ENCODE measurements at places on chromosomes 3 and 15. TPM values are rescaled to one million over a fixed set of nuclear protein-coding genes. Genes with fewer than 3 reads are reported as not detected.

DNA sequence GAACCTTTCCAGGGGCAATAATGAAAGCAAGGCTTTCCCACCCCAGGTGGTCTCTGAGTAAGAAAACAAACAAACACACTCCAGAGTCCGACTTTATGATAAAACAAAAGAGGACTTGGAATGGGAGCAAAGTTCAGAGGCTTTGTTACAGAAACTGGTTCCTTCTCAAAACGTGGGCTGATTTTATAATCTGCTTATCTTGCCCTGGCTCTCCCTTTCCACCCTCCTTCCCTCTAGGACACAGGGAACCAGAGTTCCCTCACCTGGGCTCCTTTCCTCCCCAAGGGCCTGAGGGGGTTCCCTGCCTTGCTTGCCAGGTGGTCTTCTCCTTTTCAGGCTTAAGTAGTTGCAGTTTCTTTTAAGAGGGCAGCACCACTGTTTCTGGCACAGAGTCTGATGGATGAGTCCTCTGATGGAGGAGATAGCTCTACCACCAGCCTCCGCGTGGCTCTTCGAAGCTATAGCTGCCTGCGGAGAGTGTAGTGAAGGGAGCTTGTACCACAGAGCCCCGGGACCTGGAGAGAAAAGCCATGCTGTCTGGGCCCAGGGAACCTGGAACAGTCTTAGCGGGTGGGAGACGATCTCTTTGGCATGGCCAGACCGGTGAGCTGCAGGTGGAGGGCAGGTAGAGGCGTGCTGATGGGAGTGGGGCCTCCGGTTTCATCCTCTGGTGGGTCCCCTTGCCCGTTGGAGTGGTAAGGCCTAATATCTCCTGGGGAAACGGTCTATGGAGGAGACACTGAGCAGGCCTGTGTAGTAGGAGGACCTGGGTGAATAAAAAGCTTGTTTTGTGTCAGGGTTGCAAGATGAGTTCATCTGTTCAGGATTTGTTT, 68.7 kb downstream of the SMAD6 start:
- H3K27me3 ChIP-seq, result peaks cover 19% of the 10 kb centered on the region
- no peak overlapping the region for H3K27ac ChIP-seq
- peaks cover 6% of the 10 kb centered on the region for H3K4me1 ChIP-seq
- no peaks in the 10 kb centered on the region for H3K36me3 ChIP-seq

GRCh38 chr3:42663581-42664437, 10.3 kb downstream of the ZBTB47 start:
- H3K36me3 ChIP-seq, result no peaks in the 10 kb centered on the region
- no peak for DNase-seq
- H3K27me3 ChIP-seq, result no peaks in the 10 kb centered on the region

GRCh38 chr15:55283379-55284147, 6.0 kb downstream of the RAB27A start:
- no peaks in the 10 kb centered on the region for H3K27me3 ChIP-seq
- DNase-seq, result no peak
- peaks cover 28% of the 10 kb centered on the region for H3K36me3 ChIP-seq
- peak overlapping the region; percentile 20 for H3K4me3 ChIP-seq
- peak overlapping the region; percentile 81 for H3K27ac ChIP-seq

- H3K27me3 ChIP-seq, result no peaks in the 10 kb centered on the region
- H3K36me3 ChIP-seq, result peaks cover 30% of the 10 kb centered on the region
- H3K4me3 ChIP-seq, result peak overlapping the region; percentile 13
- H3K27ac ChIP-seq, result peak overlapping the region; percentile 21
- no peak for DNase-seq
- peaks cover 27% of the 10 kb centered on the region for H3K4me1 ChIP-seq
These were observed 3.3 kb downstream of the RPL15 start for GRCh38 chr3:23920151-23920655.

DNA sequence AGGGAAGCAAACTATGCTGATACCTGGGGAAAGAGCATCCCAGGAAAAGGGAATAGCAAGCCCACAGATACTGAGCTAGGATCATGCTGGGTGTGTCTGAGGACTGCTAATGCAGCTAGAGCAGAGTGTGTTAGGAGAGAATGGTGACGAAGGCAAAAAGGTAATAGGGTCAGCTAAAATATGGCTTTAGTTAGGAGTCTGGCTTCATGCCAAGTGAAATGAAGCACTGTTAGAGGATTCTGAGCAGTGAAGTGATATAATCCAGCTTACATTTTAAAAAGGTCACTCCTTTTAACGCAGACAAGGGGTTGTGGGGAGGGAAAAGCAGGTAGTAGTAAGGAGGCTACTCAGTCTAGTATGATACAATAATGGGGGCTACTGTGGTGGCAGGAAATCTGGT, 30.4 kb downstream of the SECISBP2L start:
- no peak for DNase-seq
- H3K36me3 ChIP-seq, result peaks cover 25% of the 10 kb centered on the region
- H3K4me3 ChIP-seq, result no peak overlapping the region
- no peak overlapping the region for H3K27ac ChIP-seq
- no peaks in the 10 kb centered on the region for H3K27me3 ChIP-seq
- peaks cover 2% of the 10 kb centered on the region for H3K4me1 ChIP-seq

DNA sequence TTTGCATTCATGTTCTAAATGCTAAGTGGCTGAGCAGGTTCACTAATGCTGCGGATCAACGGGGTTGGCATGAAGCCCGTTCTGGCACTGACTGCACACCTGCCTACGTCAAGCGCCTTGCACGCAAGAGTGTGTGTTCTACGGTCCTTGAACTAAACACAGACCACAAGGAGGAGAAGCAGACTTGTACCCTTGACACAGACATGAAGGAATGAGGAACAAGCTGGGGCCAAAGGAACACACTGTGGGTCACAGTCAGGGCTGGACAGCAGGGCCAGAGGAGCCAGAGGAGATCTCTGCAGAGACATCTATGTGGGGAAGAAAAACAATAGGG, 48.0 kb upstream of the LDHAL6B start:
- no peaks in the 10 kb centered on the region for H3K27me3 ChIP-seq
- H3K4me1 ChIP-seq, result no peaks in the 10 kb centered on the region
- H3K27ac ChIP-seq, result peak overlapping the region; percentile 28
- H3K4me3 ChIP-seq, result no peak overlapping the region

- no peaks in the 10 kb centered on the region for H3K36me3 ChIP-seq
- peaks cover 5% of the 10 kb centered on the region for H3K27me3 ChIP-seq
- H3K4me1 ChIP-seq, result peaks cover 2% of the 10 kb centered on the region
These were observed 61.0 kb upstream of the SLC24A5 start for GRCh38 chr15:48059791-48060190.

GRCh38 chr15:71072423-71072822, 42.8 kb upstream of the THSD4 start:
- H3K27ac ChIP-seq, result no peak overlapping the region
- H3K36me3 ChIP-seq, result no peaks in the 10 kb centered on the region
- peaks cover 4% of the 10 kb centered on the region for H3K27me3 ChIP-seq
- H3K4me3 ChIP-seq, result no peak overlapping the region

- H3K27me3 ChIP-seq, result no peaks in the 10 kb centered on the region
- no peaks in the 10 kb centered on the region for H3K4me1 ChIP-seq
- H3K36me3 ChIP-seq, result no peaks in the 10 kb centered on the region
- H3K4me3 ChIP-seq, result no peak overlapping the region
- no peak for DNase-seq
These were observed 420.1 kb downstream of the MAGI1 start for GRCh38 chr3:65618599-65618998.

GRCh38 chr3:42159706-42160472, 68.7 kb downstream of the TRAK1 start:
- peaks cover 40% of the 10 kb centered on the region for H3K4me1 ChIP-seq
- H3K4me3 ChIP-seq, result peak overlapping the region; percentile 76
- H3K27ac ChIP-seq, result peak overlapping the region; percentile 81
- peak; percentile 64 for DNase-seq
- H3K36me3 ChIP-seq, result peaks cover 5% of the 10 kb centered on the region

GRCh38 chr15:90008607-90009006, 7.5 kb downstream of the ZNF710 start:
- DNase-seq, result no peak
- H3K4me1 ChIP-seq, result peaks cover 43% of the 10 kb centered on the region
- H3K27ac ChIP-seq, result no peak overlapping the region
- peaks cover 40% of the 10 kb centered on the region for H3K36me3 ChIP-seq

DNA sequence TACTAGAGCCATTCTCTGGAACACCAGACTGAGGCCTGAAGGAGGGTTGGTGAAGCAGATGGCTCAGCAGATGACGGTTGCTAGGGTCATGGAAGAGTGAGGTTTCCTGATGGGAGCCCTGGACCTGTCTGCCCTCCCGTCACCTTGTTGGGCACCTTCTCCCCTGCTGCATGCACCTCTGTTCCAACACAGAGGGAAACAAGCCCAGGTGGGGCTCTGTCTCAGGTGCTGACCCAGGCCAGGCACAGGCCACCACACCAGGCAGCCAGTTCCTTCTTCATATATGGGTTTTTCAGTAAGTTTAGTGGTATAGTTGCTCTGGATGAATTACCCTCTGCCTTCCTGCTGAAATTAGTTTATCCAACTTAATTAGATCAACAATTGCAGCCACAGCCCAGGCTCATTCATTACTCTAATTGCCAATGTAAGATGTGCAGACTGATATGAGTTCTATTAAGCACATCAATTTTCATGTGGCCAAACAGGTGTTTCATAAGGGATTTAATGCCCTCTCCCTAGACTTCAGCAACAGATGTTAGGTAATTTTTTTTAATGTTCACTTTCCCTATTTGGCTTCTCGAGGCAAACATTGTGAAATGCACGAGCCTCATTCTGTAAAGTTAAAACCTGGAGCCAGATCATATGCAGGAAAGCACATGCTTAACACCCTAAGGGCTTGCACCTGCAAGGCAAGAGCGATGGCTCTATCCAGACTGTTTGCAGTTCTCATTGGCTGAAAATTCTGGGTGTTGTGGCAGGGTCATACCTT, 174.8 kb downstream of the CHDH start:
- no peak overlapping the region for H3K4me3 ChIP-seq
- no peak overlapping the region for H3K27ac ChIP-seq
- no peak for DNase-seq

- H3K27me3 ChIP-seq, result no peaks in the 10 kb centered on the region
- H3K27ac ChIP-seq, result no peak overlapping the region
- peaks cover 26% of the 10 kb centered on the region for H3K36me3 ChIP-seq
These were observed 128.6 kb downstream of the GSK3B start for GRCh38 chr3:119965692-119966091.

- peaks cover 18% of the 10 kb centered on the region for H3K4me1 ChIP-seq
- H3K4me3 ChIP-seq, result no peak overlapping the region
- no peaks in the 10 kb centered on the region for H3K27me3 ChIP-seq
- H3K27ac ChIP-seq, result no peak overlapping the region
- no peaks in the 10 kb centered on the region for H3K36me3 ChIP-seq
- DNase-seq, result no peak
These were observed 42.0 kb downstream of the CD86 start for GRCh38 chr3:122097141-122097540.

DNA sequence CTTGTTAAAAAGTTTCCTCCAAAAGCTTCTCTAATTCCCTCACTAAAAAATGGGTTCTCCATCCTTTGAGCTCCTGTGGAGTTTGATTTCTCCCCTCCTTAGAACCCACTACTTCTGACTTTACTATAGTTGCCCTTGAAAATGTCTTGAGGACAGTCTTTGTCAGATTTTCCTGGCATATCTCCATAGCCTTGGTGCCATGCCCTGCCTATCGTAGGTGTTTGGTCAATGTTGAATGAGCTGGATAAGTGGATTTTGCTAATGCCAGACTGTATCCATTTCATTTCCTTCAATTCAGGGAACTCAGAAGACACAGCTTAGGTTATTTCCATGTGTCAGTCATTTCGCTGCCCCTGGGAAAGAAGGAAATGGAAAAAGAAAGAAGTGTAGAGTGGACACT, 40.6 kb downstream of the TMEM266 start:
- no peaks in the 10 kb centered on the region for H3K36me3 ChIP-seq
- no peaks in the 10 kb centered on the region for H3K4me1 ChIP-seq

- no peak overlapping the region for H3K4me3 ChIP-seq
- H3K36me3 ChIP-seq, result peaks cover 6% of the 10 kb centered on the region
- H3K4me1 ChIP-seq, result no peaks in the 10 kb centered on the region
- peaks cover 6% of the 10 kb centered on the region for H3K27me3 ChIP-seq
These were observed 525.8 kb downstream of the SHQ1 start for GRCh38 chr3:72322264-72322976.

- no peaks in the 10 kb centered on the region for H3K4me1 ChIP-seq
- peaks cover 9% of the 10 kb centered on the region for H3K27me3 ChIP-seq
- H3K4me3 ChIP-seq, result no peak within 1 kb of the TSS
- DNase-seq, result no peak
- no peak within 1 kb of the TSS for H3K27ac ChIP-seq
- no peaks in the 10 kb centered on the region for H3K36me3 ChIP-seq
These were observed at the start of gene PLA2G4E for GRCh38 chr15:42020713-42021273. PLA2G4E (minus strand) TSS chr15:42021042; CDS start chr15:42021030, 12 bp downstream.

- H3K4me3 ChIP-seq, result no peak overlapping the region
- DNase-seq, result no peak
- no peak overlapping the region for H3K27ac ChIP-seq
- no peaks in the 10 kb centered on the region for H3K27me3 ChIP-seq
These were observed 414.9 kb downstream of the NAALADL2 start for GRCh38 chr3:175274056-175274455.

GRCh38 chr3:128736601-128737000, 10.6 kb downstream of the RAB7A start:
- H3K4me3 ChIP-seq, result no peak overlapping the region
- peaks cover 42% of the 10 kb centered on the region for H3K4me1 ChIP-seq
- H3K27ac ChIP-seq, result no peak overlapping the region
- peaks cover 40% of the 10 kb centered on the region for H3K36me3 ChIP-seq

GRCh38 chr3:143935678-143936077, 35.9 kb upstream of the DIPK2A start:
- H3K27ac ChIP-seq, result no peak overlapping the region
- peaks cover 35% of the 10 kb centered on the region for H3K27me3 ChIP-seq
- no peaks in the 10 kb centered on the region for H3K4me1 ChIP-seq
- no peak for DNase-seq
- no peak overlapping the region for H3K4me3 ChIP-seq

DNA sequence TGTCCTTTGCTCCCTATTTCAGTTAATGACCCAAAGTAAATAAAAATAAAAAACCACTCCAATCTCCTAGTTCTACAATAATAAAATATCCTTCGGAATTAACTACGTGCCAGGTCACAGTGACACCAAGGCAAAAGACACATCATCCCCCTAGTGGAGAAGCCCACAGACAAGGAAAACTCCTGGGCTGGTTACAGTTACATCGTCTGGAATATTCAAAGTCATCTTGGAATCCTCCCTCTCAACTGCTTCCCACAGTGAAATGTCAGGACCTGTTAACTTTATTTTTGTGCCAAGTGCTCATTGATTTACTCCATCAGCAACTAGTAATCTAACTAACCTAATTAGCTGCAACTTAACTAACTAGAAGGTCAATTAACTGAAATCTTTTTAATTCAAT, 349.3 kb downstream of the MAGI1 start:
- no peaks in the 10 kb centered on the region for H3K4me1 ChIP-seq
- no peaks in the 10 kb centered on the region for H3K27me3 ChIP-seq
- no peak for DNase-seq
- no peaks in the 10 kb centered on the region for H3K36me3 ChIP-seq
- no peak overlapping the region for H3K27ac ChIP-seq

- no peaks in the 10 kb centered on the region for H3K27me3 ChIP-seq
- no peak for DNase-seq
- H3K36me3 ChIP-seq, result no peaks in the 10 kb centered on the region
- no peak overlapping the region for H3K27ac ChIP-seq
- H3K4me1 ChIP-seq, result no peaks in the 10 kb centered on the region
These were observed 101.7 kb upstream of the EIF1B start for GRCh38 chr3:40207796-40208195.

- H3K4me3 ChIP-seq, result no peak overlapping the region
- no peaks in the 10 kb centered on the region for H3K36me3 ChIP-seq
- DNase-seq, result no peak
- no peak overlapping the region for H3K27ac ChIP-seq
- no peaks in the 10 kb centered on the region for H3K4me1 ChIP-seq
These were observed 390.6 kb upstream of the WNT5A start for GRCh38 chr3:55877703-55878102.

Gene SCN11A
- total RNA-seq, result 0.08 TPM

Gene CPOX
- 51.1 TPM for total RNA-seq

Gene MORC1
- not detected for total RNA-seq

Gene GRK7
- not detected for total RNA-seq

Gene GRM2
- total RNA-seq, result 1.4 TPM

Gene DGKG
- 0.54 TPM for total RNA-seq

Gene EFCAB12
- total RNA-seq, result 1.2 TPM

Gene FSD2
- total RNA-seq, result not detected
